ENCODE measurements at places on chromosomes 13 and 19.

DNA sequence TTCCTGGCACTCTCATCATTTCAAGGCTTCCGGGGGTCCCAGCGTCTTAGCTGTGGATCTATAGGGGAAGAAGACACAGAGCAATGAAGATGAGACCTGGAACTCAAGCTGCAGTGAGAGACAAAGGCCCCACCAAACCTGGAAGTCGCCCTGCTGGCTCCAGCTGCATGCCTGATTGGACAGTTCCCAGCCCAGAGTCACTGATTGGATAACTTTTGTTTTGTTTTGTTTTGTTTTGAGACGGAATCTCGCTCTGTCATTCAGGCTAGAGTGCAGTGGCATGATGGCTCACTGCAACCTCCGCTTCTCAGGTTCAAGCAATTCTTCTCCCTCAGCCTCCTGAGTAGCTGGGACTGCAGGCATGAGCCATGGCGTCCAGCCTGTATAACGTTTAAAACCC is 6.4 kb upstream of the ZNF431 start:
- DNase-seq = no peak

GRCh38 chr13:20701461-20701860 is 2.0 kb upstream of the IL17D start:
- DNase-seq = no peak

DNA sequence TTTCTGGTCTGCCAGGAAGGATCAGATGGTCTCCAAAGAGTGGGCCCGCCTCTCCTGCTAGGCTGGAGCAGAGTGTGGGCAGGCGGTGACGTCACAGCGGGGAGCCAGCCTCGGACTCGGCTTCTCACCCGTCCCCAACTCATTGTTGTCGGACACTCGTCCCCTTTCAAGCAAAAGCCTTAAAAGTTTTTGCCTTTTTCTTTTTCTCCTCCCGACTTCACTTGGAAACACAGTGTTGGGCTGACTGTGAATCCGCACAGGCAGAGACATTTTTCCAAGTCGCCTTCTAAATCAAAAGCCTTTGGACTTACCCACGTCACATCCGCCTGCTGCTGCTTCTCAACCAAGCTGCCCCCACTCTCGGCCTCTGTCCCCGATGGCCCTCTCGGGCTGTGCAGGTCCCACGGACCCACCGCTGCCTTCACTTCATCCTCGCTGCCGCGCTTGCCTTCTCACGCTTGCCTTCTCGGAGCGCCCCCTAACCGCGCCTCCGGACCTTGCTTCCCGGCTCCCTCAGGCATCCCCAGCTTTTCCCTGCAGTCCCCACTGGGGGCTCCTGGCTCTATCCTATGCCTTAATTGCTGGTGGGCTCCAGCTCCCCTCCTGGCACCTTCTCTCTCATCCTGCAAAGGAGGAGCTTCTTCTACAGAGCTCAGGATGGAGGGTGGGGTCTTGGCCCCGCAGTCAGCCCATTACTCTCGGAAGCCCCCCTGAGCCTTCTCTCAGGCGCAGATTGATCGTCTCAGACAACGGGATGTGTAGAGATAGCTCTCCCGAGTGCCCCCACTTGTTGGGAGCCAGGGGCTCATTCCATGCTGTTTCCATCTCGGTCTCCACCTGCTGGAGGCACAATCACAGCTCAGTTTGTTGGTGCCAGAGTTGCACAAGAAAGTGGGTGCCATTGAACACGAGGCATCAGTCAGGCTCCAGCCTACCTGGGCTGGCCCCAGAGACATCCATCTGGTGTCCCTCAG is 3.9 kb upstream of the ZNF135 start:
- peak; percentile 54 for DNase-seq

GRCh38 chr19:35321291-35321690 is 7.7 kb upstream of the CD22 start:
- no peak for DNase-seq

DNA sequence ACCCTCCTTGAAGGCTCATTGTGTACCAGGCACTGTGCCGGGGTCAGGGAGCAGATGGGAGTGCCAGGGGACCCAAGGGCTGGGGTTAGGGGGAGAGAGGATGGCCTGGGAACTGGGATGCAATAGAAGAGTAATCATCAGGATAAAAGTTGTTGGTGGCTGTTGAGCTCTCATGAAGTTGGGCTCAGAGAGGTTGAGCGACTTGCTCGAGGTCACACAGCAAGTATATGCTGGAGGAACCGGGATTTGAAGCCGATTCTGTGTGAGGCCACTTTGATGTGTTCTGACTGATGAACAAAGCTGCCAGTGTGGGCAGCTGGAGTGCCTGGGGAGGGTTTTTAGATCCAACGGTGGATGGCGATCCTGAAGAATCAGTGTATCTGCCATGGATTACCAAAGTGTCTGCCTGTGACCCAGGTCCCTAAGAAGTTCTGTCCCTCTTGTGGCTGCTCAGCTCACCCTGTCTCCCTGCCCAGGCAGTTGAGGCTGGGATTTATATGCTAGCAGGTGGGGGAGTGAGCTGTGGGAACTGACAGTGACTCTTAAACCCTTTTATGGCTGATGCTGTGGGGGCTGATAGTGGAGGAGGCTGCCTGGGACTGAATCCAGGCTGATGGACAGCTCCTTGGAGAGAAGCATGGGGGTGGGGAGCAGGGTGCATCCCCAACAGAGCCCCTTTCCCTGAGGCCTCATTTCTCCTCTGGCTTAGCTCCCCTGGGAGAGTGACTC is 8.3 kb downstream of the ARHGEF18 start:
- DNase-seq = no peak

- DNase-seq = no peak
These were observed 32.0 kb upstream of the ITM2B start for GRCh38 chr13:48201044-48201443.

DNA sequence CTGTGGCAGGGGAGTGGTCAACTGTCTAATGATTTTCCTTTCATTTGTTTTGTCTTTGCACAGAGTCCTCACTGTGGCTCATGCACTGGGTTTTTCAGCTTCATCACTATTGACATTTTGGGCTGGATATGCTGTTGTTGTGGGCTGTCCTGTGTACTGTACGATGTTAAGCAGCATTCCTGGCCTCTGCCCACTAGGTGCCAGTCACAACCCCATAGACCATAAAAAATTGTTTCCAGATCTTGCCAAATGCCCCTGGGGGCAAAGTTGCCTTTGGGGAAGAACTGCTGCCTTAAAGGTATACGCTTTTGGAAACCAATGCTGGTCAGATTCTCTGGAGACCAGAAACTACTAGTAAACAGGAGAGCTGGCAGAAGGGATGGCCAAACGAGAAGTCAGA is 310.4 kb downstream of the SPRY2 start:
- no peak for DNase-seq

- no peak for DNase-seq
These were observed 4.8 kb downstream of the LSR start for GRCh38 chr19:35253316-35254286.

DNA sequence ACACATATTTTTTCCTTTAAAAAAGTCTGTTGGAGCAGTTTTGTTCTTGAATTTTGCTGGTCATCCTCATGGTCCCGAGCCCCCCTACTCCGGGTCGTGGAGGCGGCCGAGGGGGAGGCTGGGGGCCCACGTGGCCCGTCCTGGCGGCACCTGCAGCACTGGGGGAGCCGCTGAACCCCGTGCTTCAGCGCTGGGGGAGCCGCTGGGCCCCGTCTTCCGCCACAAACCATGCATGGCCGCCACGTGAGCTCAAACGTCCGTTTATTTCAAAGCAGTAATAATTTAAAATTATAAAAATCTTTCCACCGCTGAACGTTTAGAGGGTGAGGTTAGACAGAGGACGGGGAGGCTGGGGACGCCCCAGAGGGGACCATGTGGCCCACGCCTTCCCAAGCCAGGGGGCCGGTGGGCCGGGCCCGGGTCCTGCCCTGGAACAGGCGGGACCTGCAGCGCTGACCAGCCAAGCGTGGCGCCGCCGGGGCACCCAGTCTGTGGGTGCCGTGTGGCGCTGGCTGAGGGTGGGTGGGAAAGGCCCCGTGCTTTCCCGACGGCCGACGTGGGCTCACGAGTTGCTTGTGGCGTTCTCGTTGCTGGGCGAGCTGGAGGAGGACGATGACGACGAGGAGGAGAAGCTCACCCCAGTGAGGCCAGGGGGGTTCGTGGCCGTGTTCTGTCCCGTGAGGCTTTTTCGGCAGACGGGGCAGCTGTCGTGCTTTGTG is 8.0 kb downstream of the FGF22 start:
- no peak for DNase-seq

DNA sequence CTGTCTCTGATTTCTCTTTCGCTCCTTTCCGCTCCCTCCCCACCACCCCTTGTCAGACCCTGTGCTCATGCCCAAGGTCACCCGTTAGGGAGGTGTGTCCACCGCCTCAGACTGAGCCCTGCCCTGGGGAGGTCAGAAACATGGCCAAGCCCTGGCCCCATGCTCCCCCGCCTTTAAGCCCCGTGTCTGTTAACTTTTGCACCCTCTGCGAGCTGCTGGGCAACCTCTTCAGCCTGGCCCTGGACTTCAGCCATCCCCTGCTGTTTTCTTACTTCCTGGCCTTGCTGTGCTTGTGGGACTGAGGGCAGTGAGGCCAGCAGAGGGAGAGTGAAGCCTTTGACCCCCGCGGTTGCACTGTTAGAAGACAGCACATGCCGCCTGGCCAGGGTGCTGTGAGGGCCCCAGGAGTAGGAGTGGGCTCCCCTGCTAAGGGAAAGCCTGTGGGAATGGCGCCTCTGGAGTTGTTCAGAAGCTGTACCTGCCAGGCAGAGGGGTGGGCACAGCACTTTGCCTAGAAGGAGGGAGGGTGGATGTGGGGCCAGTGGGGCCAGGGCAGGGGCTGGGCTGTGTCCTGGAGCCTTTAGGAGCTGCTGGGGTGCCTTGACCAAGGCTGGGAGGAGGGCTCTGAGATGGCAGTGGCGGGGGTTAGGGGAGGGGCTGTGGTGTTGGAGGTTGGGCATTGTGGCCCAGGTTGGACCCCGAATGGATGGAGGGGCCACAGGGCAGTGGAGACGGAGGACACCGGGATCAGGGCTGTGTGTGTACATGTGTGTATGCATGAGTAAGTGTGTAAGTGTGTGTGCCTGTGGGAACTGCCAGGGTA is 7.9 kb downstream of the UPF1 start:
- DNase-seq = peak; percentile 37

GRCh38 chr19:18097993-18098890 is 664 bp downstream of the MAST3 start:
- DNase-seq = no peak

DNA sequence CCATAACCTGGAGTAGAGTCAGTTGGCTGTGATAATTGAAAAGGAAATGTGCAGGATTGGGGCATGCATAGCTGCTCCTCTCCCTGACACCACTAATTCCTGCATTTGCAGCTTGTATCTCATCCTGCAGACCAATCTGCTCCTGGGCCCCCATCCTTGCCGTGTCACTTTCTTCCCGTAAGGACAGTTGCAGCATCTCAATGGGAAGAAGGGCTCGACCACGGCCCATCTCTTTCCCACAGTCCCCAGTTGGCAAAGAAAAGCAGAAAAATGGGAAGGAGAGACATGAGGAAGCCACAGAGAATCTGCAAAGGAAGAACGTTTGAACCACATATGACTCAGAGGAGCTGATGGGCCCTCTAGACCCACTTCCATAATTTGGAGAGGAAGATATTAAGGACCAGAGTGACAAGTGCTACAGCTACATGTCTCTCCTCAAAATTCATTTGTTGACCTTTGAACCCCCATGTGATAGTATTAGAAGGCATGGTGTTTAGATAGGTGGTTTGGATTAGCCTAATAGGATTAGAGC is 1.8 kb upstream of the SIGLEC12 start:
- no peak for DNase-seq

- DNase-seq = peak; percentile 73
These were observed 19.7 kb downstream of the CEACAM16 start for GRCh38 chr19:44718441-44719261.

DNA sequence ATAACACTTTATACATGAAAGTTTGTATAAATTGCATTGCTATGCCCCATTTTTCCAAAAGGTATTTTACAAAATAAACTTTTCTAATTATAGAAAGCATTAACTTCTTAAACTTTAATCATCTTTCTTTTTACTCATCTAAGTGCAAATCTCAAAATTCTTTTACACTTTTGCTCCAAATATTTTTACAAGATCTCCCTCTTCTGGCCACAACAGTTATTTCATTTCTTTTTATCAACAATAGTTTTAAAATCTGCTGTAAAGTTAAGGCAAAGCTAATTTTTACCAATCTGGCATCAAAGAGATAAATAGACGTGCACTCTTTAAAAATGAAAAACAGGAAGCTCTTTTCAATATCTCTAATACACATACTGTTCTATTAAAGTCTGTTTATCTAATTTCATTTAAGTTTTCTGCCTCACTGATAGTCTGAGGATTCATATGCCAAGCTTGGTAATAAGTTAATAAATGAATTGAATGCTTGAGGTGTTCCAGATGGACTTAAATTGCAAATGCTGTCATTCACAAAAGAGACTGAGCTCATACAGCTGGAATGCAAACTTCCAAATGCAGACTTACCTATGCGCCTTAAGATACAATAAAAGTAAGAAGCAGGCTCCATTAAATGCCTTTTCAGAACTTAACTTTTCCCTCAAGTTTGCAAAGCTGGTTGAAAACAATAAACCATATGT is 583.0 kb upstream of the ATXN8OS start:
- DNase-seq = peak; percentile 9

GRCh38 chr13:75797239-75797638 is 161.1 kb downstream of the LMO7 start:
- DNase-seq = no peak

GRCh38 chr19:40147693-40148347 is 43.4 kb upstream of the MAP3K10 start:
- DNase-seq = peak; percentile 75

GRCh38 chr19:9941231-9941630 is 4.9 kb upstream of the OLFM2 start:
- no peak for DNase-seq

GRCh38 chr19:56839652-56840450 is 675 bp downstream of the PEG3 start:
- DNase-seq = peak; percentile 18

GRCh38 chr19:18002347-18002850 is 5.6 kb upstream of the ARRDC2 start:
- no peak for DNase-seq

GRCh38 chr13:68417801-68418200 is 1187.7 kb upstream of the PCDH9 start:
- no peak for DNase-seq

GRCh38 chr19:4376671-4376990 is 23.7 kb downstream of the SH3GL1 start:
- no peak for DNase-seq

- peak; percentile 59 for DNase-seq
These were observed 477 bp downstream of the CUL4A start for GRCh38 chr13:113209759-113210421.
